Fibroblast of skin of back (primary cell): ENCODE measurements at places on chromosomes 13 and 19.

DNA sequence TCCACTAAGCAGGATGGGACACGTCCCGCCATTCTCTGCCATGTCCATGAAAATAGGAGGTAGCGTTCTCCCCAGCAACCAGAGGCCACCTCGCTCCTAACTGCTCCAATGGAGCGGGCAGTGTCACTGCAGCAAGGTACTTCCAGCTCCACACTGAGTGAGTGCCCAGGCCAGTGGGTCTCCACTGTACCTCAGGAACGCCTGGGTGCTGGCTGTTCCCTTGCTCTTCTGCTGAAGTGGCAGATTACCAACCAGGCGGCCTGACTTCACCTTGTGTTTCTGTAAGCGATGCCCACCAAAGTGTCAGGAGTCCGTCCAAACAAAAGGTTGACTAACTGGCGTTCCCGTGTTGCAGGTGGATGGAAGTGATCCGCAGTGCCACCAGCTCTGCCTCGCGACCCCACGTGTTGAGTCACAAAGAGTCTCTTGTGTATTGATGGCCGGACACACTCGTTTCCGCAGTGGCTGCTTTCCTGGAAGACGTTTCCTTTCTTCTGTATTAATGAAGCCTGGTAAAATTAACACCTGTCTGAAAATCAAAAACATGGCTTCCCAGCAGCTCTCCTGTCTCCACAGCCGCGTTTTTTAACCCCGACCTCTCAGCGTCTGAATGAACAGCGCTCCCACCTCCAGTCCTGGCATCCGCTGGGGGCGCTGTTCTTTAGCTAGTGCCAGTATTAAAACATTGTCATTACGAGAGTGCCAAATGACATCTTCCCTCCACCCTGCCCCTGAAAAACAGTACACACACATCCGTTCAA lies 128.8 kb downstream of the STK24 start:
- DNase-seq: peak; percentile 49

- no peak for DNase-seq
Observed at GRCh38 chr19:3698386-3698950, 1.8 kb downstream of the PIP5K1C start.

- DNase-seq: peak; percentile 76
Observed at GRCh38 chr13:73913751-73914518, 220.3 kb downstream of the KLF12 start.

DNA sequence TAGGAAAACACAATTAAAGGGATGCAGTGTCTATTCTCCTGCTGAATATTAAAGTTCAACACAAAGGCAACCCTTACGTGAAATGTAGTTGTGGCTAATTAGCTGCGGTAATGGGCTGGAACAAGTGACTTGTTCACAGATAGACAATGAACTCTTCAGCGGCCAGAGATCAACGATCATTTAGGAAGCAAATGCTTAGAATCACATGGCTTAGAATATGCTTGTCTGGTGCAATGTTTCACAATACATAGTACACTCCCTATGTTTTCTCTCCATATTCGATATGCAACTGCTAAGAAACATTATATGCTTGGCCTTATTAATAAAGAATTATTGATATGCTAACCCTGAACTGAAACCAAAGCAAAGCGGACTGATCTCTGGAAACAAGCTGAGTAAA lies 25.7 kb upstream of the MTUS2 start:
- DNase-seq: no peak

DNA sequence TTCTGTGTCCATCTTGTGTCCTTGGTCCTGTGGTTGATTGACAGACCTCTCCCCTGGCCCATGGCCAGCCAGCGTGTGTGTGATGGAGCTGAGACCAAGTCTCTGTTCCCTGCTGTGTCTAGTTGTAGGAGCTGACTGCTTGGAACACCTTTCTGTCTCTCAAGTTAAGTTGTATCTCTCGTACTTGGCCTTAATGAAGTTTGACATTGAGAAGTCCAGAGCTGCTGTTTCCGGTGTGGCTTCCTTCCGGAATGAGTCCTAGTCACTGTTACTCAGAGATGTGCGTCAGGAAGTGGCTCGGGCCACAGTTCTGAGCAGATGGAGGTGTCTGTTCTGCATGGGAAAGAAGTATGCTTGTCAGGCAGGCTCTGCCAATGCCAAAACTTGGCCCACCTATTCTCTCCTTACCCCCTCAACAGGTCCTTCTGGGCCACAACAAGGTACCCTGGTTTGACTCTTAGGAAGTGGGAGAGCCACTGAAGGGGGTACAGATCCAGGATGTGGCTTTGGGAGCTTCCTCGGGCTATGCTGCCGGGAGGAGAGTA lies 54.3 kb downstream of the GATAD2A start:
- DNase-seq: peak; percentile 74
